ENCODE measurements at places on chromosomes 4 and X.
A peak's percentile ranks its signal among the peaks of the same experiment; 100 is the strongest.

DNA sequence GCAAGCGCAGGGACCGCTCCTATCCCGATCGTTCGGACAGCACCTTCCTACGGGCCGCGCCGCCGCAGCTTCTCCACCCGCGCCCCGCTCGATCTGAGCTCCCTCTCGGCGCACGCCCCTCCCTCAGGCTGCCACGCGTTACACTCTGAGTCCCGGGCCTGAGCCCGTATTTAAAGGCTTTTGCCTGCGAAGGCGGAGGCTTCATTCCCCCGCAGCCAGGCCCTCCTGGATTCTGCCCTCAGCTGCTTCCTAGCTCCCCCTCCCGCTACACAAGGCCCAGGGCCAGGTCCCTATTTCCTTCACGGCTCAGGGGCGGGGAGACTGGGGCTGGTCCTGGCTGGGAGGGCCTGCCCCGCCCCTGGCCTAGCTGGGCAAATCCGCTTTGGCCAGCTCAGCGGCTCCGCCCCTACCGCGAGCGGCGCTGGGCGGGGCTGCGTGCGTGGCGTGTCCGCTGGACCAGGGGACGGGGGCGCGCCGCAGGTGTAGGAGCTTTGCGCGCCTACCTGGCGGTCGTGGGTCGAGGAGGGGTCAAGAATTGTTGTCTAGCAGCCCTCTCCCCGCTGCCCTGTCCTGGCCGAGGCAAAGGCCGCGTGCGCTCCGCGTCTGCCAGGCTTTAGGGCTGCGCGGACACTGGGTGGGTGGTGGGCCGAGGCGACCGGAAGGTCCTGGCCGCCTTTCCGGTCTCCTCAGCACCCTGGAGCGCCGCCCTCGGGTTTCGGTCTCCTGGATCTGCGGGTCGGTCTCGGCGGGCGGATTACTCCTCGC lies at the start of gene UGDH:
UGDH (minus strand) TSS at position 144 of the 765 bp plus-strand sequence. CDS start 5,927 bp downstream, outside the sequence.
- DNase-seq = peak; percentile 97

DNA sequence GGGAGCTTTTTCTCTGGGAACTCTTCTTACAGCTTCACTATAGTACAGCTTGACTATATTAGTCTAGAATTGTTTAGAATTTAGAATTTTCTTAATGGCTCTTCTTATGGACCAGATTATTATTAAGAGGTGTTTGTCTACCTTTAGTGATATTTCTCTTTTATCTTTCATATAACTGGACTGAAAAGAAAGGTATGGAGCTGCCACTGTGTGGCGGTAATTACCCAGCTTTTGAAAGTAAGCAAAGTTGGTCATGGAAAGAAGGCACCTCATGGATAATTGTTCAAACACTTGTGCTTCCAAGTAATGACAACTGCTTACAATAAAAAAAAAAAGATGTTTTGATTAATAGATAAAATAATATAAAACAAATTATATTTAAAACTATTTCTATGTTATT lies 1112.5 kb downstream of the TECRL start:
- DNase-seq = no peak

DNA sequence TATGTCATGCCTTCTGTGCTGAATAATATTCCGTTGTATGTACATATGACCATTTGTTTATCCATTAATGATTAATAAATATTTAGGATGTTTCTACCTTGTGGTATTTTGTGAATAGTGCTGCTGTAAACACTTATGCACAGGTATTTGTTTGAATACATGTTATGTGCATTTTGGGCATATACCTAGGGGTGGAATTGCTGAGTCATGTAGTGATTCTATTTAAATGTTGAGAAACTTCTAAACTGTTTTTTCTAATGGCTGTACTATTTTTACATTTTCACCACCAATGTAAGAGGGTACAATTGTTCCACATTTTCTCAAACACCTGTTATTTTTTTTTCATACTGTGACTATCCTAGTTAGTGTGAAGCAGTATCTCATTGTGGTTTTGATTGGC lies 1318.6 kb downstream of the TECRL start:
- DNase-seq = no peak

DNA sequence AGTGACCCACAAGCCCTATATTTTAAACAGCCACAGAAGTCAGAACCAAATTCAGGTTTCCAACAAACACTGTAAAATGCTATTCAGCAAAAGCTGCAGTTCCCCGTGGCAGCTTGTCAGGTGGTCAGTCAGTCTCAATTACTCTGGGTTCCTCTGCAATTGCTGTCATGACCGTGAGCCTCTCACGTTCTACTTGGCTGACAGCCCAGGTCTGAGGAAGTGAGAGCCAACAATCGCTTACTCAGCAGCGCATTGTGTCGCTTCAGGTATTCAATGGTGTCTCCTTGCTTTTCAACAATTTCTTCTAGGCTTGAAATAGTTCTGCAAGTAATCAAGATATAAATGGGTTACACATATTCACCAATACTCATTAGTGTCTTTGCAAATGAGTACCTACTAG lies 25.8 kb downstream of the TRIM75 start:
- no peak for DNase-seq

- no peak for DNase-seq
These were observed 40.9 kb downstream of the HMX1 start for GRCh38 chr4:8830611-8831200.

- DNase-seq = no peak
These were observed 431.0 kb downstream of the SMARCA1 start for GRCh38 chrX:129092242-129092641.

DNA sequence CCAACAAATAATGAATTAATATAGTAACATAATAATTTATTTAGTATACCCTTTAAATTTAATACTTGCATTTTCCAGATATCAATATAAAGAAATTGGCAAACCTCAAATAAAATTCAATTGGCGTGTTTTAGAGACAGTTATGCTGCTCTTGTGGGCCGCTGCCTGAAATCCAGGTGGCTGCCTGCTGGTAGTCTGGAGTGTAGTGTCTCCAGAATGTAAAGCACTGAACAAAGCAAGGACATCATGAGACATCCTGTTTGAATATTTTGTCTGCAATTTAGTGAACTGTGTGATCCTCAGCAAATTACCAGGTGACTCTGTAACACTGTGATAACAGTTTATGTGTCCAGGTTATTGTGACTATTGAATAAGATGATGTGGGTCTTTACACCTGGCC lies 29.9 kb downstream of the ZFP42 start:
- no peak for DNase-seq

DNA sequence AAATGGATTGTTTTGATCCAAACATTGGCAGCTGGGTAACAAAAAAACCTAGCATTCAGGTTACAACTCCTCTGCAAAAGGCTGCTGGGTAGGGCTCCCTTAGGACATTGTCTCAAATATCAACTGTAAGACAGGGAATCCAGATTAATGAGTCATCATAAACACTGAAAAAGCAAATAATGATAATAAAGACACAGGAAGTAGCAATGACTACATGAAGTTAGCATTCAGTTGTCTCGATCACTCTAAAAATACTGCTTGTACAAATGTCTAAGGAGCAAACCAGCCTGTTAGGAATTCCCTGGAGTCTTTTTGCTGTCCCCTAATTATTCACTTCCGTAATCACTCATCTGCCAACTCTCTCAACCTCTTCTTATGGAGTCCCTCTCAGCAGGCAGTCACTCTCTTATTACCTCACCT lies 259.2 kb downstream of the GPC3 start:
- no peak for DNase-seq

DNA sequence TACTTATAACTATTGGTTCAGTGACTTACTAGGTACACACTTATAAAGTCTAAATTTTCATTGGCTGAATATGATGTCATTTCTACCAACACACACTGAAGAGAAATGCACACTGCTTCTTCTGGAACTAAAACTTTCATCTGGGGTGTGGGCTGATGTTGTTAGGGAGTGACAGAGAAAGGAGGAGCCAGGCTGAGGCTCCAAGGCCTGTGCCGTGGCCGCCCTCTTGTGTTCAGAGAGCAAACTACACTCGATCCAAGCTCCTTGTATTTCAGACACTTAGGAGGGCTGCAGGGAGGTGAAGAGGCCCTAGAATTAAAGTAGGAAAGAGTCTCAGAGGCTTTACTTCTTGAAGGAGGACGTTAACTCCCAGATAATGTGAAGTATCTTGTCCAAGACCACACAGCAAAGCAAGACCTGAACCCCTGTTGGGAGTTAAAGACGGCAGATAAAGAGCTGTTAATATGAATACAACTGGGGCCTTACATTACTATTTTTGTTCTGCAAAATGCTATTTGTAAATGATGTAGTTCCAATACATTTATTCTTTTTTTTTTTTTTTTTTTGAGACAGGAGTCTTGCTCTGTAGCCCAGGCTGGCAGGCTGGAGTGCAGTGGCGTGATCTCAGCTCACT lies 137.5 kb downstream of the AFAP1 start:
- peak; percentile 72 for DNase-seq

DNA sequence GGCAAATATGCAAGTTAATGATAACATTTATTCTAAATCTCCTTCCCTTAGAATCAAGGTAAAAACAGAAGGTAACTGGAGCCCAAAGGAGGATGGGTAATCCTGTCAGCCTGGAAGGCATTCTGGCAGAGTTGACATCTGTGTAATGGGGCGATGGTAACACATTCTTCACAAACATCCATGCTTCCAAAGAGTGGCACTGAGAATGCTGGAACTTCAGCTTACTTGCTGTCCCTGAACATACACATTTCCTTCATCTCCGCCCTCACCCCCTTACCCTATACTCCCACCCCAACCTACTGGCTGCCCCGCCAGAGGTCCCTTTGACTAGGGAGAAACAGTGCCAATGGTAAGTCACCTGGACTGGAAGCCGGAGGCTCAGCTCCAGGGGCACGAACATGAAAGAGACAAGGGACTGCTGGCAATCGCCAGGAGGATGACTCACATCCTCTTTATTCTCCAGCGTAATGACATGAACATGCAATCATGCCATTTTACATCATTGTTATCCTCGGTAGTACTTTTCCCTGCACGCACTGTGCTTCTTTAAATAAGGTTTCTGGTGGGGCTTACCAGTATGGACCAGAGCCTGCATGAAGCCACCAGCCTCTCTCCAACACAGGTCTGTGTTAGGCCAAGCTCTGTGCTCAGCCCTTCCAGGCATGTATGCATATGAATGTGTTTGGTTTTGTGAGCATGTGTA lies 694.2 kb upstream of the TENM3 start:
- no peak for DNase-seq

DNA sequence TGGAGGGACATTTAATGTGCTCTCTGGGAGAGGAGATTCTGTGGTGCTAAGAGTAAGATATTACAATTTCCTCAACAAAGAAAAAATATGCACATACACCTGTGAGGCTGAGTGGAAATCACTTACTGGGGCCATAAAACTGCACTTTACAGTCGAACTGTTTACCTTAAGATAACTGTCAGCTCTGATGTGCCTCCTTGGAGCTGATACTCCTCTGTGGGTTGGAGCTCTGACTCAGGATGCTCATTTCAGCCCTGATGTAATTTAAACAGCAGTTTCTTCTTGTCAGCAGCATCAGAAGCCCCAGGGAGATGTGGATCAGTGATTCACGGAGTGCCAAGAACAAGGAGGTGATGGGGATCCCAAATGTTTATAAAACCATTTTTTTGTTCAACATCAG lies 241.9 kb upstream of the SFRP2 start:
- DNase-seq = no peak

DNA sequence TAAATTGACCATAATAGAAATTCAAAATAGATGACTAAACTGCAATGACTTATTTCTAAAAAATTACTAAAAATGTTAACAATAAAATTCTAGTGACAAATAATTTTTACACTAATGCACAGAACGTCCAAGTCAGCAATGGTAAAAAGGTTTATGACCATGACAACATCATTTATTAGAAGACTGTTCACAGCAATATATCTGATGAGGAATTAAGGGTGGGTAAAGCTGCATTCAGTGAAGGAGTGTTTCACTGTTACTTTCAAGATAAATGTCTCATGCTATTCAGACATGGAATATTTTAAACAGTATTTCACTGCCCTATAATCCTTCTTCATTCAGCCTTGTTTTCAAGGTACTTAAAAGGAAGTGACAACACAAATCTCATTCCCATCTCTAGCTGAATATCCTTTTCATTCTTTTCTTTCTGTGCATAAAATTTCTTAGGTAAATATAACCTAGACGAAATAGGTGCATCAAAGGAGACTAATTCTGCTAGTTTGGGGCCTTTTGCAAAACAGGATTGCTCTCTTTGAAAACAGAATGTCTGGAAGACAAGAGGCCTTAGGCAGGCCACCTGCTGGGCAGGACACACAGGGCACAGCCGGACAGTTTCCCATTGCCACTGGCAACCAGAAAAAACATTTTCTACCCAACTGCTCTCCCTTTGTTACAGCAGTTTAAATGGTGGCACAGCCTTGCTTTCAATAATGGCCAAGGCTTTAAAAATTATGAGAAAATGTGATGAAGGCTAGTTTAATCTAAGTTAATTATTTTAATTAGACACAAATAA lies 600.3 kb downstream of the SPRY1 start:
- no peak for DNase-seq

- DNase-seq = no peak
These were observed at the start of gene TRO for GRCh38 chrX:54920610-54921426. TRO (plus strand) TSS chrX:54920824; CDS start chrX:54922247, 1,423 bp downstream.

DNA sequence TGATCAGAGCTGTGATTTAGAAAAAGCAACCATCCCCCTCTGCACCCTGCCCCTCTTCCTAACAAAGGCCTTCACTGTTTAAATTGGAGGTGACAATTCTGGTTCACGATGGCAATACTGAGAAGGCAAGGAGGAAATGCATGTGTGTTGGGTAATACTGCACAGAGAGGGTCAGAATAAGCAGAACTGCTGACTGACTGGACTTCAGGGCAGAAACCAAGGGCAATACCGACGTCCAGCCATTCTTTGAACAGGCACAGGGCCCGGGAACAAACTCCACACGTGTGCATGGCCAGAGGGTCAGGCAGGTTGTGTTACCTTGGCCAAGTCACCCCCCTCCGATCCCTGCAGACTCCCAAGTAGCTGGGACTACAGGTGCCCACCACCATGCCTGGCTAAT lies 6.0 kb downstream of the ACSL1 start:
- no peak for DNase-seq

GRCh38 chrX:130916636-130917422 lies 13.8 kb upstream of the ENOX2 start:
- DNase-seq = peak; percentile 20

DNA sequence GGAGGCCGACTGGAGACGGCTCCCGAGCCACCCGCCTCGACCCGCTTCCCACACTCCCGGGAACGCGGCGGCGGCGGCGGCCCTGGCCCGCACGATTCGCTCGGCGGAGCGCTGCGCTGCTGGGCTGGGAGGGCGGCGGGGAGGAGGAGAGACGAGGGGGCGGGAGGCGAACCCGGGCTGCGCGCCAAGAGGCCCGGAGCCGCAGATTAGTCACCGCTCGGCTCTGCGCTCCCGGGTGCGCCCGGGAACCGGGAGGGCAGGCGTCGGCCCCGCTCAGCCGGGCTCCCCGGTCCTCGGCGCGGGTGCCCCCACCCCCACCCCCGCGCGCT lies 11.2 kb upstream of the BCOR start:
- DNase-seq = peak; percentile 37

DNA sequence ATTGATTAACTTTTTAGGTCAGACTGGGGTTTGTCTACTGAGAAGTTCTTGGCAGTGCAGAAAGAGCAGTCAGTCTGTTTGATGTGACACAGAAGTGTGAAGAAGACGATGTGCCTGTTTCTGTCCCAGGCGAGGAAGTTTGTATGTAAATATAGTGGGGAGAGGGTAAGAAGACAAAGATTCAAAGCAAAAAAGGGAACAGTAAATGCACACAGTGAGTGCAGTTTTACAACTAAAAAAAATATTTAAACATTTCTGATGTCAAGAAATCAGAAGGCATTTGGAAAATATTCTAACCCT lies 264.9 kb downstream of the RAPGEF2 start:
- DNase-seq = no peak

GRCh38 chrX:68724531-68725020 lies 77.1 kb downstream of the STARD8 start:
- DNase-seq = no peak

GRCh38 chr4:19095491-19096046 lies 1074.0 kb upstream of the LCORL start:
- no peak for DNase-seq

GRCh38 chr4:147366164-147366563 lies 114.7 kb upstream of the EDNRA start:
- no peak for DNase-seq
